Activated T-cell treated with anti-CD3 and anti-CD28 coated beads for 24 hours (primary cell): ENCODE measurements at places on chromosomes 11 and 22.

- DNase-seq: no peak
Measured at GRCh38 chr11:112902361-112903011, 58.7 kb upstream of the NCAM1 start.

DNA sequence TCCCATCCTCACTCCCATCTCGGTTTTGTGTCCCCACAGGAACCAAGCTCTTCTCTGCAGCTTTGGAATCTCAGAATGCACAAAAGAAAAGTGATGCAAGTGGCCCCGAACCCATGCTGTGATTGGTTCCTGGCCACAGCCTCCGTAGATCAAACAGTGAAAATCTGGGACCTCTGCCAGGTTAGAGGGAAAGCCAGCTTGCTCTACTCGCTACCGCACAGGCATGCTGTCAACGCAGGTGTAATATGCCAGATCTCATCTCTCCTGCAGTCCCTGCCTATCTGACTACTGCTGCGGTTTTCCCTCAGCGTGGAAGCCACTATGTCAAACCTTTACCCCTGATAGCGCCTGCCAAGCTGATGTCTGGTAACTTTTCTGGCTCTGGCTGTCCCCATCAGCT, 200.5 kb upstream of the LRRC4C start:
- no peak for DNase-seq

GRCh38 chr11:94883878-94884277, 89.5 kb downstream of the CWC15 start:
- no peak for DNase-seq

DNA sequence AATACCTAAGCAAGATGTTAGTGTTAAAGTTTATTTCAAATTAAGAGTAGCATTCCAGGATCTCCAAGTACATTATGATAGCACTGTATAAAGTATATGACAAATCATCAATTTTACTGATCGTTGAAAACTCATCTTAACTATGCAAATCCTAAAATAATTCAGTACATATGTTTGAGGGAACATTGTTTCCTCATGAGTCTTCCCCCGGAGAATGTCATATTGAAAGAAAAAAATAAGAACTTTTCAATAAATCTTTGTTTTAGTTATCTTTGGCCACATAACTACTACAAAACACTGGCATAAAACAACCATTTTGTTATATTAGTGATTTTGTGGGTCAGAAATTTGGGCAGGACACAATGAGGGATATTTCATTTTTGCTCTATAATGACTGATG, 135.4 kb downstream of the METTL15 start:
- DNase-seq: no peak

- DNase-seq: no peak
Measured at GRCh38 chr11:80846979-80847378, 1406.1 kb upstream of the TENM4 start.

GRCh38 chr11:14551380-14551779, 31.2 kb upstream of the PSMA1 start:
- DNase-seq: no peak

GRCh38 chr11:103534959-103535358, 425.7 kb downstream of the DYNC2H1 start:
- DNase-seq: no peak

DNA sequence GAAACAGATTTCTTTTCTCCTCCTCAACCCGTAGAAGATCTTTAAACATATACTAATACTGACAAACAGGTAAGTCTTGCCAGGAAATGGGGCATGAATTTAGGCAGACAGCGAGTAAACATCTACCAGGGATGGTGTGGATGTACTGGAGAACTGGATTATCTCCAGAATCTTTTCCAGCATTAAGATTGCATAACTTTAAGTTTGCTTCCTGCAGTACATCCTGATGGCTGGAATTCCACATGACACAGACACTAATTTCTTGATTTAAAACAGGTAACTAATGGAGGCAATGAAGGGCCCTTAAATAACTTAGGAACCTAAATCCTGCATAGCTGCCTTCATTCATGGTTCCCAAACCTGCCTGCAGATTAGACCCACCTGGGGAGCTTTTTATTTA, 40.7 kb downstream of the JHY start:
- DNase-seq: no peak

GRCh38 chr11:112394304-112394703, 133.6 kb upstream of the PLET1 start:
- no peak for DNase-seq

- no peak for DNase-seq
Measured at GRCh38 chr22:23282516-23282915, 102.2 kb downstream of the BCR start.

GRCh38 chr11:12448131-12448939, 71.0 kb downstream of the PARVA start:
- DNase-seq: no peak

GRCh38 chr11:111296196-111296595, 2.1 kb upstream of the POU2AF3 start:
- DNase-seq: no peak

- no peak for DNase-seq
Measured at GRCh38 chr11:121452609-121453150, at the start of gene SORL1-AS1. SORL1-AS1 (minus strand) TSS chr11:121452967.

DNA sequence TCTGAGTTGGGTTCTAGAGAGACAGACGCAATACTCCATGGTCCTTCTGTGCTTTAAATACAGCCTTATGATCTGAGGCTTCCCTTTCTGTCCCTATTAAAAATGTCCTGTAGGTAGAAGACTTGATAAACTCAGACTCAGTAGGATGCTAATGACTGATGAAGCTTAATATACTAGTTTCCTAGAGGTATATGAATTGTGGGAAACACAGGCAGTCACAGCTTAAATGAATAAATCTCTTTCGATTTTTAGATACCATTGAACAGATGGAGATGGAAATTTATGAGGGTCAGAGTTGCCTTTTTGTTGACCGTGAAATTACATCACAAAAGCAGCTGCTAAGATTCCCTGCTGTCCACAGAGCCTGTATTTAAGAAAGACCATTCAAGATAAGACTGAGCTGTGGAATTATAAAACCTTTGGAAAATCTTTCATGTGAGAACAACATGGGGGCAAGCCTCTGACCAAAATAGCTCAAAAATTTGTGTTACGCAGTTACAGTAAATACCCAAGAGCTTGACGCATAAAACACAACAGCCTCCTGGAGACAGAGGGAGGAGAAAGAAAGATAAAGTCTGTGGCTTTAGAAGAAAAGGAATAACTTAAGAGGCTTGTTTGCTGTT, 172.3 kb downstream of the AASDHPPT start:
- DNase-seq: no peak

GRCh38 chr22:29704528-29705285, 15.1 kb upstream of the CABP7 start:
- no peak for DNase-seq

DNA sequence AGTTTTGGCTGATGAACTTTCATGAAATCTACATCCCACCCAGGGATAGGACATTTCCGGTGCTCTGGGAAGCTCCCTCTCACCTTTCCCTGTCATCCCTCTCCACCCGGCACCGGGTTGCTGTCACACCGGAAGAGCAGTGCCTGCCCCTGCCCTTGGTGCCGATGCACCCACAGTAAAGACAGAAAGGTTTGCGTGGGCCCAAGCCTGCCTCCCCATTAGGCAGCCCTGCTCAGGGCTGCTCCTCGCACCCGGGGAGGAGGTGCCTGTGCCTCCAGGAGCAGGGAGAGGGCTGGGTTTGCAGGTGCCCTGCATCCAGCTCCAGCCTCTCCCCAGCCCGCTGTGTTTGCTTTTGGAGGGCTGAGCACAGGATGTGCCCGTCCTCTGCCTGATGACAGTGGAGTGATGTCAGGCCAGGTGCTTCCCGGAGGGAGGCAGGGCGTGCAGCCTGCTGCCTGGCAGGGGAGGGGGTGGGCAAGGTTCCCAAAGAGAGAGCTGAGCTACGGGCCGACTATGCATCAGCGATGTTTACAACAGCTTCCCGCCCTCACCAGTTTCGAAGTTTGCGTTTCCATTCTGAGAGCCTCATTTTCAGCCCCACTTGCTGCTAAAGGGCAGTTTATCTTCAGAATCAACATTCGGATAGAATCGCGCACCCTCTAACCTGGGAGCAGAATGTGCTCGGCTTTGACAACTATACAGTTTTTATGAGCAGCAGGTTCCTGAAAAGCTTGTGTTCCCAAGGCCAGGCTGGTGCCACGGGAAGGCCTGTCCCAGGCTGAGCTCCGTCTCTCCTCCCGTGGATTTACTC, 83.2 kb upstream of the CLDN5 start:
- DNase-seq: no peak

DNA sequence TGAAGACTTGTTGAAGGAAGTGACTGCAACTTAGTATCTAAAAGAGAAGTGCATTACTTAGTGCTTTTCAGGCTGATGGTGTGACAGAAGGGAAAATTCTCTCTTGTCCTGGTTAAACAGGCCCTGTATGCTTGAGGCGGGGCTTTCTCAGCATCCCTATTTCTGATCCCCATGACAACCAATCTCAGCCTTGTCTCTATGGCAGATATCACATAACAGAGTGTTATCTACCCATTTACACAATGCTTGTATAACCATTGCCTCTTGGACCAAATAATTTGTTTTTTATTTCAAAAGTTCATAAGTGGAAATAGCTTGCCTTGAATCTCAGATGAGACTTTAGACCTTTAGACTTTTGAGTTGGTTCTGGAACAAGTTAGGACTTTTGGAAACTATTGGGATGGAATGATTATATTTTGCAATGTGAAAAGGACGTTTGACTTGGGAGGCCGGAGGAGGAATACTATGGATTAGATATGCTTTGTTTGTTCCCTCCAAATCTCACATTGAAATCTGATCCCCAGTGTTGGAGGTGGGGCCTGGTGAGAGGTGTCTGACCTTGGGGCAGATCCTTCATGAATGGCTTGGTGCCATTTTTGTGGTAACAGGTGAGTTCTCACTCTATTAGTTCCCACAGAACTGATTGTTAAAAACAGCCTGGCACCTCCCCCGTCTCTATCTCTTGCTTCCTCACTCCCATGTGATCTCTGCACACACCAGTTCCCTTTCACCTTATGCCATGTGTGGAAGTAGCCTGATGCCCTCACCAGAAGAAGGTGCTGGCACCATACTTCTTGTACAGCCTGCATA, 3.1 kb upstream of the GLYAT start:
- DNase-seq: no peak

DNA sequence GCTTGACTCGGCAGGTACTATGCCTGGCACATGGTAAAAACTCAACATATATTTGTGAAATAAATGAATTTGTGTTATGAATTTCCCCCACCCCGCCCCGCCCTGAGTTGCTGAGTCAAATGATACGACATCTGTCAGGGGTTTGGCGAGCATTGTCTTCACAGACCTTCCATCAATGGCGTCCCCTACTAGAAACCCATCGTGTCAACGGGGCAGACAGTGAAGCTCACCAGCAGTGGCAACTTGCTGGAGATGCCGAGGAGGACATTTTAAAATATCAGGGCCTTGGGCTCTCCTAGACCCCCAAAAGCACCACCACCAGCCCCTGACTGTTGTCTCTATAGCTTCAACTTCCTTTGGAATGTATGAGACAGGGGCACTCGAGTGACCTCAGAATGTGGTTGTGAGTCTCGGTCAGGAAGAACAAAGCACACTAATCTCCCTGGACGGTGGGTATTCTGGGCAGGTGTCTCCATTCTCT, 761 bp upstream of the NXF1 start:
- DNase-seq: no peak

DNA sequence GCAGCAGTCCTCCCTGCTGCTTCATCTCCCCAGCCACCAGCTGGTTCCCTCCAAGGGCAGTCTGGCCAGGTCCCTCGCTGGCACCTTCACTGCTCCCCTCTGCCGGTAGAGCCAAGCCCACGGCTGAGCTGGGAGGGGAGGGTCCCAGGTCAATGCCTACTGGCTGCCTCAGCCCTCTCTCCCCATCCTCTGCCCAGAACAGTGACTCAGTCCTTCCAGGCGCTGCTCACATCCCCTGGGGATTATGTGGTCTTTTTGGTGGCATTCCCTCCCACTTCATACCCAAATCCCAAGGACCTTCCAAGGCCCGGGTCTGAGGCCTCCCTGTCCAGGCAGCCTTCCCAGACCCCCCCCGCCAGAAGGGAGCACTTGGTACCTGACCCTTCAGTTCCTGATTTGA, 44.9 kb downstream of the WNT7B start:
- no peak for DNase-seq

GRCh38 chr11:86743223-86744118, 56.9 kb upstream of the PRSS23 start:
- DNase-seq: peak; percentile 52

- no peak for DNase-seq
Measured at GRCh38 chr11:134071766-134072402, 3.0 kb downstream of the JAM3 start.
